NCI-H524 treated with DMSO at 0.1 percent for 48 hours (cell line): ENCODE measurements at places on chromosomes 5 and 9.

DNA sequence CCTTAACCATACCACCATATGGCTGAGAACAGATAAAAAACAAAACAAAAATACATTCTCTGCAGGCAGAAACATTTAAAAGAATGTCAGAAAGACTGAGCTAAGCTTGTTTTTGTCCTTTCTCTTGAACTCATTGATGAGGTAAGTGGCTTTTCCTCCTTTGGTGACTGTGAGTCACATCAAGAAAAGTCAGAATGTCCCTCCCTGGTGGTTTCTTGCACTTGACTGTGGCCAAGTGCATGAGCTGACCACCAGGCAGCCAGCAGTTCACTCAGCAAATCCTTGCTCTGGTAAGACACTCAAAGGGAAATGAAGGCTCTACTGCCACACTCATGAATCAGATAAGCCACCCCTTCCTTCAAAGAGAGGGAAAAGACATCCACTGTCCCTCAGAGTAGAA is 970.9 kb downstream of the TAF11L14 start:
- DNase-seq: no peak

- no peak for DNase-seq
These were observed 54.2 kb downstream of the LMNB1 start for GRCh38 chr5:126831156-126831555.

DNA sequence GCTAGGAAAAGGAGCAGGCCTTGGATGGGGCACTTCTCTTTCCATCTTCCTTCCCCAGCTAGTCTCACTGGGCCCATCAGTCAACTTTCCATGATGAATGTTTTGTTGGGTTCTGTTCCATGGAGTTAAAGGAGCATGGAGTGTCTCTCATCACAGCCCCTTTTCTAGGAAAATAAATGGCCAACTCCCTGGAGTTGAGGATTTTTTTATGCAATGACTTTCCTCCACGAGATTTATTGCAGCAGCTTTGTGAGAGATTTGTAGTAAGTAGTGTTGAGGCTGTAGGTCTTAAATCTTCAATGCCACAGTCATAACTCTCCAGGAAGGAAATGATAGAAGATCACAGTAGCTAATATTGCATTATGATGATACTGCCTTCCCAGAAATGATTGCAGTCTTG is 45.6 kb upstream of the SLC44A1 start:
- DNase-seq: no peak

GRCh38 chr5:65382582-65382981 is 99.1 kb downstream of the ADAMTS6 start:
- DNase-seq: no peak

DNA sequence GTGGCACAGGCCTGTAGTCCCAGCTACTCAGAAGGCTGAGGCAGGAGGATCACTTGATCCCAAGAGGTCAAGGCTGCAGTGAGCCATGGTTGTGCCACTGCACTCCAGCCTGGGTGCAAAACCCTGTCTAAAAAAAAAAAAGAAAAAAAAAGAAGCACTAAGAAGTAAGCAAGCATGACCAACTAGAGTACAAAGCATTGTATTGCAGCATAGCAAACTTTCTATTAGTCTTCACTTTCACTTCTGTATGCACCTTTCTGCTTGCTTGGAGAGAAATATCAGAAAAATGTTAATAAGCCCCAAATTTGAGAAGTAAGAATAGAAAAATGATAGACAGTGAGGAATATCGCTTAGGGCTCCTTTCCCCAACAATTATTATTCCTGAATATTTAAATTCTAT is 497.7 kb upstream of the WWC1 start:
- DNase-seq: no peak

DNA sequence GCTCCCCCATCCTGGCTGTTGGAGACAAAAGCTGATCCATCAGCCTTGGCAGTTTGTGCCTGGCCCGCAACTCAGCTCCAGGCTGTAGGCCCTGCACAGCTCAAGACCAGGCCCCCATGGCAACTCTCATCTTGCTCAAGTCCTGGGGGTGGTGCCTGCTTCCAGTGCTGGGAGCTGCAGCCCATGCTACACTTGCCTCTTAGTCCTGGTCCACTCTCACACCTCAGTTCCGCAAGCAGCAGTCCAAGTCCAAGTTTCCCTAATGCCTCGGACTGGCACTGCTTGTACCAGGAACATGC is 14.2 kb downstream of the AHRR start:
- DNase-seq: no peak

DNA sequence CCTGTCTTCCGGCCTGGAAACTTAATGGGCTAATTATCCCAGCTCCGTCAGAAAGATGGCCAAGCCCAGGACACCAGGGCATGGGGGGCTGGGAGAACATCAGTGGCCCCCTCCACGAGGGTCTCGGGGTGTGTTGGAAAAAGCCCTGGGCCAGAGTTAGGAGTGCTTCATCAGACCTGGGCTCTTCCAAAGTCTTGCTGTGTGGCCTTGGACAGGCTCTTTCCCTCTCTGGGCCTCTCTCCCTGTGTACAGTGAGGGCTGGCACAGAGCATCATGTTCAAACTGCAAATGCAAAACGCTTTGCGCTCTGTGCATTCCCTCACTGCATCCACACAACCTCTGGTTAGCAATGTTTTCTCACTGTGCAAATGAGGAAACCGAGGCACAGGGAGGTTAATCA is 48.3 kb downstream of the ASS1 start:
- no peak for DNase-seq
